ENCODE measurements at places on chromosomes 6 and 20.

DNA sequence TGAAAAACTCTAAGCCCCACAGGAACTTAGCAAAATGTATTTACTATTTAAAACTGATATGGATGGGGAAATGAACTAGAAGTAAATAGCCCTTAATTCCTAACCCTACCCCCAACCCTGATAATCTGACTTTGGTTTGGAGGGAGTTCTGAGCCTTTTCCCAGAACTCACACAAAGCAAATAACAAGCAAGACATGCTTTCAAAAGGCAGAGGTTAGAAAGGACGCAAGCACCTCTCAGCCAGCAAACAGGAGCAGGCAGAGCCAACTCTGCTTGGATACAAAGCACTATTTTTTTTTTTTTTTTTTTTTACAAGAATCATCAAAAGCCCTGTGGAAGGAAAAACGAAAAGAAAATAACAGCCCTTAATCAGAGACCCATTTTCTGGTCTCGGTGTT is 58.7 kb downstream of the SLC22A23 start:
- no peak for DNase-seq

GRCh38 chr6:101545191-101545590 is 151.7 kb downstream of the GRIK2 start:
- no peak for DNase-seq

GRCh38 chr20:10134176-10134575 is 84.5 kb upstream of the SNAP25 start:
- DNase-seq = no peak

GRCh38 chr6:2940010-2940850 is 31.1 kb downstream of the SERPINB6 start:
- DNase-seq = peak; percentile 46

- no peak for DNase-seq
Observed at GRCh38 chr6:52253494-52253893, 9.2 kb upstream of the IL17F start.

DNA sequence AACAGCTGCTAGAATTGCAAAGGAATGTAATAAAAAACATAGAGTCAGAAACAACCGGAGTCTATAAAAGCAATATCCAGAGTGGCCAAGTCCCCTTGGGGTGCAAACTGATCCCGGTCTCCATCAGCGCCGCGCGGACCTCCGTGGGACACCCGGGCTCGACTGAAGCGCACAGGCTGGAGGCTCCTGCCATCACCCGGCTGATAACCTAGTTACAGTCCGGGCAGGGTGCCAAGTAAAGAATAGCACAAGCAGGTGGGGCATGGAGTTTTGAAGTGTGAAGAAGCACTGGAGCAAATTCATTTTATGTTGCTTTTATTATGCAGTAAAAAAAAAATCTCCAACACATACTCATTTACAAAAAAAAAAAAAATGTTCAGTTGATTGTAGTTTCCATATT is 205.1 kb upstream of the GMDS start:
- no peak for DNase-seq

GRCh38 chr20:40984496-40984895 is 44.1 kb upstream of the TOP1 start:
- no peak for DNase-seq

GRCh38 chr6:125123468-125124048 is 30.0 kb upstream of the TPD52L1 start:
- DNase-seq = no peak

- DNase-seq = no peak
Observed at GRCh38 chr6:77264970-77265369, 198.3 kb downstream of the HTR1B start.

- DNase-seq = no peak
Observed at GRCh38 chr6:15511248-15512125, 151.3 kb downstream of the DTNBP1 start.

- DNase-seq = no peak
Observed at GRCh38 chr6:155078331-155078745, 83.2 kb downstream of the TIAM2 start.

- DNase-seq = no peak
Observed at GRCh38 chr6:131900231-131900630, 50.9 kb downstream of the CCN2 start.

- DNase-seq = no peak
Observed at GRCh38 chr6:87808005-87808757, 106.1 kb upstream of the AKIRIN2 start.

GRCh38 chr20:13447385-13448180 is 191.1 kb downstream of the TASP1 start:
- no peak for DNase-seq

DNA sequence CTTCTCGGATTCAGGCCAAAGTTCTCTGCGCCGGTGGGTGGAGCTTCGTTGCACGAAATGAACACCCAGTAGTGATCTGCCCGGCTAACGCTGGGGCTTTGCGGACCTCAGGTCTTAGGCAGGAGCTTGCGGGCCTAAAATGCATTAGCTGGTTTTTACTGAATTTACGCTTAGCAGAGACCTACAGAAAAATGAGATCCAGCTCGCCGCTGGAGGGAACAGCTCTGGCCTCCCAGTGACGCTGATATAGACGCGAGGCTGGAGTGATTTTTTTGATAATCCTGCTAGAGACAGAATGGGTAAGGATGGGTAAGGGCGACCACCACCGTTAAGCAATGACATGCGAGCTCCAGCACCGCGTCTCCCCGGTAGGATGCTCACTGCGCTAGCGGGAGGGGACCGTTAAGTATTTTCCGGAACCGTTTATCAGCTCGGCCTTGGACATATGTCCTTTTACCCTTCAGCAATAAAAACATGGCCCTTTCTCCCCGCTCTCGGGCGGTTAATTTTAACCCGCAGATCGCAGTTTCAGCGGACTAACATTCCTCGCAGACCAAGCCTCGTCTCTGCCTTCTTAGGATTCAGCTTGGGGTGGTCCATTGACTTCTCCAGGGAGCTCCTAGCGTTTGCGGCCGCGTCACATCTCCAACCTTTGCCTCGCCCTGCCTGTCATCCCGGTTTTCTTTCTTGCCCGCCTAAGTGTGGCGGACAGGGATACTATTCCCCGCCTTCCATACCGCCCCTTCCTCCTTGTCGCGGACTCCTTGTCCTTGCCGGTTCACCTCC is 109.3 kb downstream of the GPX5 start:
- no peak for DNase-seq

GRCh38 chr6:110653381-110653780 is 161.9 kb downstream of the CDK19 start:
- no peak for DNase-seq

DNA sequence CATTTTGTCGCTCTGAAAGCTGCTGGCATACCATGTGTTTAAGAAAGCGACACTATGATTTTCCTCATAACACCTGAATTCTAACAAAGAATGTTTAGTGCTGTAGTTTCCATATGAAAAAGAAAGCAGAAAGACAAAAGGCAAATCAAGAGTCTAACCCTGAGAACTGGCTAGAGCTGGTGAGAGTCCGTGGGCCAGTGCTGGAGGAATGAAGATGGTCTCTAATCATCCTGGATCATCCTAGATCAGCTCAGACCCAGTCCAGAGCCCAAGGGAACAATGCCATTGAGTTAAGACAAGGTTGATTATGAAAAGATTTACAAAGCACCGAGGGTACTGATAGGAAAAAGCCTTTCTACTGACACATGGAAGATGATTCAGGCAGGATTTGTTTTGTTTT is 73.0 kb upstream of the MYLIP start:
- no peak for DNase-seq

GRCh38 chr20:17556837-17557674 is 12.8 kb upstream of the DSTN start:
- DNase-seq = no peak

DNA sequence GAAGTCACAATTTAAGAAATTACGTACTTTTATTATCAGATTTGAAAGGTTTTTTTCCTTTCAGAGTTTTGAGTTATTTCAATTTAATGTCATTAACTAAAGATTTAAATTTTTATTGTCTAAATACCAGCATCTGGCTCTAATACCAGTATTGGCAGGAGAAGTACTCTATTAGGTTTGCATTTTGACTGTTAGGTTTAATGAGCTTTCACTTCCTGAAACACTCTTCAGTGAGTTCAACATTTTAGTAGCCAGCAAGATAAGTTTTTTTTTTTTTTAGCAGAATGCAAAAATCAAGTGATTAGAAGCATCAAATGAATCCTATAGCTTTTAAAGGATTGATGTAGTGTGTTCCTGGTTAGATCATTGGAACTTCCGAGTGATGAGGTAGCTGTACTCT is 34.0 kb upstream of the SCGN start:
- no peak for DNase-seq

Measured in GM18507 (cell line).